ENCODE measurements at places on chromosomes 2 and 18.

DNA sequence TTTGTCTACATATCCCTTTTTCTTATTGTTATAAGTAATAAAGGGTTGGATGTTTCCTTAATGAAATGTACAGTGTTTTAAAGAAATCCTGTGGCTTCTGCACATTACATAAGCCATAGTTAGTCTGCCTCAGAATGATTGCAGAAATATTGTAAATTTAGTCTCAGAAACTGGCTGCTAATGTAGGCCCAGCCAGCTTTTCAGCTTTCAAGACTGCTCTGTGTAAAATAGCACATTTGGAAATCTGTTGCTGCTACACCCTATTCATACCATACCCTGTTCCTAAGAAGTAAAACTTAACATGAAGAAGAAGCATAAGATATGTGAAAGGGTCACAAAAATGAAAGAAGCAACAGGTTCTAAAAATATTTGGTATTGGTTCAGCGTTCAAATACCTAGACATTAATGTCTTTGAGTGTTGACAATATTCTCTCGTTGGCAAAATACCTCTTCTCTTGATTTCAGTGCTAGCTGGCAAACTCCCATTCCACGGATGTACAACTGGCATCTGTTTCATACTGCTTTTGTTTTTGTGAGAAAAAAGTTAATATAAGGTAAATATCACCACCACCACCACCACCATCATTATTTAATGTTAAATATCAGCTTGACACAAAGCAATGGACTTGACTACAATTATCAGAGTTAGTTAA lies 19.2 kb upstream of the NCKAP1 start:
- DNase-seq, result no peak

DNA sequence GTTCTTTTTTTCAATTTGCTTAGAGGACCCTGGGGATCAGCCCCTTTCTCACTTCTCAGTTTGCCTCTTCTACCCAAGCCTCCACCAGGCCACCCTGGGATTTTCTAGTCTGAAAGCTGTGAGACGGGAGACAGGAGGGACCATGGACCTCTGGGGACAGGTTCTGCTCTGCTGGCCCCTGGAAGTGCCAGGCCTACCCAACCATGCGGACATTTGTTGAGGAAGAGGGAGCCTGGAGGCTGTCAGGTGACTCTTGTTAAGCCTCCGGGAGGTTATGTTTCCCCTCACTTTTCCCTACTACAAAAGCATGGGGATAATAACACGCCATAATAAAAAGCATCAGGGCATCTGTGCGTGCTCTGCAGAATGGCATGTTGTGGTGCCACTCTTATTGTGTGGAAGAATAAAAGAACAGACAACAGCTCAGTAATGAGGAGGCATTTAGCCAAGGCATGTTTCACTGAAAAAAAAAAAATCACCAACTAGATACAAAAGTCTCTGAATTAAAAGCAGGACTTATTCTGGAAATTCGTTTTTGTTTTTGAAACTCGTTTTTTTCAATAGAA lies 48.3 kb upstream of the PLA2R1 start:
- DNase-seq, result no peak

DNA sequence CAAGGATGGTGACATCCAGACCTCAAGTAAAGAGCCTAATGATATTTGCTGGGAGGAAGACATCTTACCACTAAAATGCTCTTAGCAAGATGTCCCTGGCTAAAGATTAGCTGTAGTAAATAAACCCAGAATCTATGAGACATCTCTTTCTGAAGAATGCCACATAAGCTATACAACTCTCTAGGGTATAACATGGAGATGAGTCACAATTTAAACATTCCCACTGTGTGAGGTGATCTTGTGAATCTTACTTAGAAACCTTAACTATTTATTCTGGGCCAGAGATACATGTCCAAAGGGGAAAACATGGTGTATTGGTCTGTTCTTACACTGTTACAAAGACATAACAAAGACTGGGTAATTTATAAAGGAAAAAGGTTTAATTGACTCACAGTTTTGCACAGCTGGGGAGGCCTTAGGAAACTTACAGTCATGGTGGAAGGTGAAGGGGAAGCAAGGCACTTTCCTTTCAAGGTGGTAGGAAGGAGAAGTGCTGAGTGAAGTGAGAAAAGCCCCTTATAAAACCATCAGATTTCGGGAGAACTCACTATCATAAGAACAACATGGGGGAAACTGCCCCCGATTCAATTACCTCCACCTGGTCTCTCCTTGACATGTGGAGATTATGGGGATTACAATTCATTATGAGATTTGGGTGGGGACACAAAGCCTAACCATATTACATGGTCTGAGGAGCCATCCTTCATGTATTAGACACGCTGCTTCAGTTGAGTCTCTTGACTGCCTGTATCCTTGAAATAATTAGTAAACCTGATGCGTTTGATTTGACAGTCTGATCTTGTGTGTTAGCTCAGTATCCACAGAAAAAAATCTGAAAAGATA lies 17.1 kb downstream of the KRCC1 start:
- peak; percentile 98 for DNase-seq

GRCh38 chr2:147247749-147248148 lies 597.1 kb upstream of the ACVR2A start:
- DNase-seq, result no peak

GRCh38 chr18:13269013-13269280 lies 50.4 kb downstream of the LDLRAD4 start:
- DNase-seq, result no peak

DNA sequence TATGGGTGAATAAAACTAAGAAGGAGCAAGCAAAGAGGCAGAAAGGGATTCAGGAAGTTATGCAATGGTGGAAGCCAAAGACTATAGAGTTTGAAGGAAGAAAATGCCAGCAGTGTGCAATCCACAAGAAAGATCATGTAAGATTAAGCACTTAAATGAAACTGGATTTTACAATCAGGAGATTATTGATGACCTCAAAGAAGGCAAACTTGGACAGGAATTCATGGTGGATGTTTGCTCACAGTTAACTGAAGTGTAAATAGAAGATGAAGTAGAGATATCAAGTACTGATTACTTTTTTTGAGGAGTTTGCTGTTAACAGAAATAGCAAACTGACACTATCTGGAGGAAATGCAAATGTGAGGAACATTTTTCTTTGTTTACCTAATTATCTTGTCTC lies 308.9 kb downstream of the RND3 start:
- DNase-seq, result no peak

GRCh38 chr2:169667583-169667982 lies 26.6 kb downstream of the CFAP210 start:
- DNase-seq, result no peak

GRCh38 chr2:65681503-65681902 lies 249.1 kb upstream of the SPRED2 start:
- DNase-seq, result no peak

DNA sequence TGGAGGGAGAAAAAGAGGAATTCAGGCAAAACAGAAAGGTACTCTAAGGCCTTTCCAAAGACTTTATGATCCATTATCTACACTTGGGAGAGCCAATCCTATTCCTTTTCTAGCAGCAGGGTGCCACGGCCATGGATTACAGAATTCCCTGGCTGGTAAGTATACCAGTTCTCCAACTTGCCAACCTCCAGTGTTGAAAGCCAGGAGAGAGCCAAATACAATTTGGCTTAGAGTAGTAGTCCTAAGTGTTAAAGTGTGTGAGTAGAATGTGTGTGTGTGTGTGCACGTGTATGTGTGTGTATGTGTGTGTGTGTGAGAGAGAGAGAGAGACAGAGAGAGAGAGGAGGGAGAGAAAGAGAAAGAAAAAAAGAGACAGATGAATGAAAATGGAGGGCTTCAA lies 43.3 kb downstream of the WDPCP start:
- DNase-seq, result no peak

DNA sequence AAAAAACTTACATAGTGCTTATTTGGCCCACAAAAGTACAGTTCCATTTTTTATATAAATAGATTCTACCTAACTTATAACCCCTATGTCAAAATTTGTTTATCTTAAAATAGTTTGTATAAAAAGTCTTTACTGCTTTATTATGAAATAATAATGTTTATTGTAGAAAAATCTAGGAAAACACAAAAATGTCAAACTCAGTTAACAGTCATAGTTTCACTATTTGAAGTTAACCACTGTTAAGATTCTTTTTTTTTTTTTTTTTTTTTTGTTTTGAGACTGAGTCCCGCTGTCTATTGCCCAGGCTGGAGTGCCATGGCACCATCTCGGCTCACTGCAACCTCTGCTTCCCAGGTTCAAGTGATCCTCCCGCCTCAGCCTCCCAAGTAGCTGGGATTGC lies 26.5 kb upstream of the ABI2 start:
- no peak for DNase-seq

- DNase-seq, result no peak
Measured at GRCh38 chr2:31688282-31688681, 107.5 kb upstream of the SRD5A2 start.

- peak; percentile 98 for DNase-seq
Measured at GRCh38 chr2:70141212-70141901, 49.5 kb downstream of the C2orf42 start.

DNA sequence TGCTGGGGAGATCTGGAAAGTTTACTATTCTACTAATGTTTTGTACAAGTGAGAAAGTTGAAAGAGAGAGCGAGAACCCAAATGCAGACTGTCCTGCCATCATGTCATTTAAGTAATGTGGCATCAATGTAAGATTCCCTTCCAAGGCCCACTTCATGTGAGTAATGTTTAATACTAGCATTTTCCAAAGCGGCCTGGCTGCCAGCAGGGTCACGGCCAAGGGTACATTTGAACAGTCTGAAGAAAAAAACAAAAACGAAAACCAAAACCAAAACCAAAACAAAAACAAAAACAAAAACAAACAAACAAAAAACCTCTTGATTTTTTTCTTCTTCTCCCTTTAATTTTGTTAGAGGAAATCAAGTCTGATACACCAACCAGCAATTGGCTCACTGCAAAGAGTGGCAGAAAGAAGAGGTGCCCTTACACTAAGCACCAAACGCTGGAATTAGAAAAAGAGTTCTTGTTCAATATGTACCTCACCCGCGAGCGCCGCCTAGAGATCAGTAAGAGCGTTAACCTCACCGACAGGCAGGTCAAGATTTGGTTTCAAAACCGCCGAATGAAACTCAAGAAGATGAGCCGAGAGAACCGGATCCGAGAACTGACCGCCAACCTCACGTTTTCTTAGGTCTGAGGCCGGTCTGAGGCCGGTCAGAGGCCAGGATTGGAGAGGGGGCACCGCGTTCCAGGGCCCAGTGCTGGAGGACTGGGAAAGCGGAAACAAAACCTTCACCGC lies 2.2 kb downstream of the HOXD10 start:
- DNase-seq, result peak; percentile 84

GRCh38 chr2:238425505-238425978 lies 1.2 kb upstream of the ASB1 start:
- DNase-seq, result no peak

DNA sequence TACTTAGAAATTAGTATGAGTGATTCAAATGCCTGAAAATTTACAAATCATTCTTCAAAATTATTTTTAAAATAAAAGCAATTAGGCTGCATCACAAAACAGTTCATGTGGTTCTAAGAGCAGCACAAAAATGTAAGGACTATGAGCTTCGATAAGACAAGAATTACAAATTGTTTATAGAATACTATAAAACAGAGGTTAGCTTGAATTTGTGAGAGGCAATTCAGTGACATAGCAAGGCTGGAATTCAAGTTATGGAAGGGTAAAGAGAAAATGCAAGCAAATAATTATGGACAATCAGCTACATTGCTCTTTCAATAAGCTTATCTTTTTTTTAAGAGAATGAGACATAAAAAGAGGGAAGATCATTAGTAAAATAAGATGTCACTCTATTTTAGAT lies 7.1 kb upstream of the XIRP2 start:
- DNase-seq, result no peak

DNA sequence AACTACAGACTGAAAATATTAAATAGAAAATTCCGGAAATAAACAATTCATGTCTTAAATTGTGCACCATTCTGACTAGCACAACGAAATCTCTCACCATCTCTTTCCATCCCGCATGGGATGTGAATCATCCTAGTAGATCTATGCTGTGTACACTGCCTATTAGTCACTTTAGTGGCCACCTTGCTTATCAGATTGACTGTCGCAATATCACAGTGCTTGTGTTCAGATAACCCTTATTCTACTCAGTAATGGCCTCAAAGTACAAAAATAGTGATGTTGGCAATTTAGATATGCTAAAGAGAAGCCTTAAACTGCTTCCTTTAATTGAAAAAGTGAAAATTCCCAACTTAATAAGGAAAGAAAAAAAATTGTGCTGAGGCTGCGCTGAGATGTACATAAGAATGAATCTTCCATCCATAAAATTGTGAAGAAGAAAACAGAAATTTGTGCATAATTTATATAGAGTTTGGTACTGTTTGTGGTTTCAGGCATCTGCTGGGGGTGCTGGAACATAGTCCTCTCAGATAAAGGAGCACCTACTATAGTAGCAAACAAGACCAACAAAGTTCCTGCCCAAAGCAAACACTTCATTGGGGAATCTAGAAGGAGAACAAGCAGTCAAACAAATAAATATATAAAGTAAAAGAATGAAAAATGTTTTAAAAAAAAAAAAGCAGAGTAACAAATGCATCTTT lies 12.0 kb downstream of the PSMD1 start:
- peak; percentile 32 for DNase-seq

DNA sequence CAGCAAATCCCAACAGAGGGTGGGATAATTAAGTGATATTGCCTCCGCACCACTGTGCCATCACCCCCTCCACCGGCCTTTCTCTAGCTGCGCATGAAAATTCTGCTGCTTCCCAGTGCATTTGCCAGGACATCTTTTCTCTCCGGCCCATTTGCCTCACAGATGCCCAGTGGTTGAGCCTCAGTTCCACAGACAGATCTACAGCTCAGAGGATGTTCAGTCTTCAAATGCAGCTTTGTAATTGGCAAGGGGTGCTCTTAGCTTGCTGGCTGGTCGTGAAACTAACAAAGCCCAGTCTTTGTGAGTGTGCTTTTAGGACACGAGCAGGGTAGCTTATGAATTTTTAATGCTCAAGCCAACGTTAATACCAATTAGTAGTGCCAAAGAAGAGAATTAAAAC lies 253.3 kb upstream of the REV1 start:
- no peak for DNase-seq

DNA sequence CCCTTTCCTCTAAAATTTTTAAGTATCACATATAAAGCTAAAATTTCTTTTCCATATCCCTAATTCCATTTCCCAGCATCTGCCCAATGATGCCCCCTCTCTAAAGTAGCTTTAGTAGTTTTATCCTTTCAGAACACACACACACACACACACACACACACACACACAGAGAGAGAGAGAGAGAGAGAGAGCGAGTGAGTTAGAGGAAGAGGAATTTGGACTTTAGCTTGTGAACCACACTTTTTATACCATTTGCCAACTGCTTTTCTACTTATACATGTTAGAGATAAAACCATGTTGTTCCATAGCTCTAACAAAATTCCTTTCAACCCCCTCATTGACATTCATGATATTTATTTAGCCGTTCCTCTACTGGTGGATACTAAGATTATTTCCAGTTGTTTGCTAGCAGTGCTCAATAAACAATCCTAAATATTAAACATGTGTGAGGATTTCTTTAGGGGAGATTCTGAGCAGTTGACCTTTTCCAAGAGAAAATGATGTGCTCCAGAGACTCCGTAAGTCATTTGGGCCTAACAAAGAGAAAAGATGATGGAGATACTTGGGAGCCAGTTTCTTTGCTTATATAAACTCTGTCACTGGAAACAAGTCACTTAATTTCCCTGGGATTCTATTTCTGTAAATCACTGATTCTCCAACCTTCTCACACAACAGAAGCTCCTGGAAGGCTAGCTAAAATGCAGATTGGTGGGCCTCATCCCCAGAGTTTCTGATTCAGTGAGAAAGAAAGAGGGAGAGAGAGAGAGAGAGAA lies 229.7 kb upstream of the SP5 start:
- no peak for DNase-seq

GRCh38 chr18:14916181-14916580 lies 168.2 kb downstream of the ANKRD30B start:
- DNase-seq, result no peak

GRCh38 chr2:58928391-58928790 lies 687.3 kb upstream of the FANCL start:
- DNase-seq, result no peak

- no peak for DNase-seq
Measured at GRCh38 chr2:242058116-242058680, 188.7 kb downstream of the RTP5 start.
